Suprapubic skin (tissue), 4 donors: ENCODE measurements at places on chromosomes 11 and 22.

DNA sequence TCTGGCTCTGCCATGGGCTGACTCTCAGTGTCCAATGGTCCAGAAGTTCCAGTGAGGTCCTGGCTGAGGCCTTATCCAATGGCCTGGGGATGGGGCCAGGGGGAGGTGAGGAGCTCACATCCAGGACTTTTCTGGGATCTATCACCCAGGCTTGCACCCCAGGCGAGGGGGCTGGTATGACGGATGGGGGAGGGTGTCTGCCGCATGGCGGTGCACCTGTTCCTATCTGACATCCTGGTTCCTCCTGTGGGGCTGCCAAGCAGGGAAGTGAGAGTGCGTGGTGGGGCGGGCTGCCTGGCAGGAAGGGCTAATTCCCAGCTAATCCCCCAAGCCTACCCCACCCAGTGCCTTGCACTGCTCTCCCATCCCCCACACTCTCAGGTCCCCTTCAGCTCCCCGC, 102.1 kb downstream of the NECTIN1 start:
- DNase-seq: no peak

- no peak for DNase-seq
Observed at GRCh38 chr11:60265373-60266214, 14.9 kb upstream of the MS4A4A start.

DNA sequence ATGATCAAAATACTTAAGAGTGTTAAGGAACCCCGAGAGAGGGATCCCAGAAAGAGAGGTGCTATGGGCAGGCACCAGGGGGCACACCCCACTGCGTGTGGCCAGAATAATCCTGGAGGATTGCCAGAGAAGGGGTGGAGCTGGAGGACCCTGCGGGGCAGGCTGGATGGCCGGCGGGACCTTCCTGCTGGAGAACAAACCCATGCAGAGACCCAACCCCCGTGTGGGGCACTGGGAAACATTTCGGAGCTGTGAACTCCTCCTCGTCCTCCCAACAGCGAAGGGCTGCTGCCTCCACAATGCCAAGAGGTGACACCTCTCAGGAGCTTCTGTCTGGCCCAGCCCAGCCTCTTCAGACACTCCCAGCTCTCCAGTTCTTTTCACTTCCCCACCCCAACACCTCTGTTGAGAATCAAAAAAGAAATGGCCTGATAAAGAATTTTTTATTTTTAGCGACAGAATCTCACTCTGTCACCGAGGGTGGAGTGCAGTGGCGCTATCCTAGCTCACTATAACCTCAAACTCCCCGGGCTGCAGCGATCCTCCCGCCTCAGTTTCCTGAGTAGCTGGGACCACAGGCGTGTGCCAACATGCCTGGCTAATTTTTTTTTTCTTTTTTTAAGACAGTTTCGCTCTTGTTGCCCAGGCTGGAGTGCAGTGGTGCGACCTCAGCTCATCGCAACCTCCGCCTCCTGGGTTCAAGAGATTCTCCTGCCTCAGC, 25.6 kb downstream of the RHOD start:
- DNase-seq: no peak

- no peak for DNase-seq
Observed at GRCh38 chr11:95451682-95452081, 220.7 kb upstream of the SESN3 start.

DNA sequence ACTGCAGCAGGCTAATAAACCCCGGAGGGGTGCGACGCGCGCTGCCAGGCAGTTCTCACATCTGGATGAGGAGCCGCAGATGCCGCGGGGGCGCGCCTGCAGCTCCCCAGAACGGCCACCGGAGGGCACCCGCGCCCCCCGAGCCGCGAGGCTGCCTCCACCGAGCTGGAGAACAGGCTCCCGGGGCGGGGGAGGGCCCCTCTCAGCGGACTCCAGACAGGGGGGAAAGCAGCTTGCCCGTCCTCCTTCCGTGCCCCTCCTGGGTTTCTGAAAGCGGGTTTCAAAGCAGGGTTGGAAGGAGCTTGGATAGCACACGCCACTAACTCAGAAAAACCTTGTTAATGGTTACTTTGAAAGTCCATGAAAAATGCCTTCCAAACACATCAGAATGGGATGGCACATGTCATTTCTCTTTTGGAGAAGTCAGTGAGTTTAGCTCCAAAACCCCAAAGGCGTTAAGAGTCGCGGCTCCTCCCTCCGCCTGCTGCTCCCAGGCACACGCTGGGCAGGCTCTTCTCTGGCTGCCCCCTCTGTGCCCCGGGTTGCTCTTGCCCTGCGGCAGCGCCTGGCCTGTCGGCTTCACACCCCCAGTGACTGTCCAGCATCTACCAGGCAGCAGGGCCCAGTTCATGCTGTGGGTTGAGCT, 317.8 kb downstream of the NTM start:
- DNase-seq: no peak

DNA sequence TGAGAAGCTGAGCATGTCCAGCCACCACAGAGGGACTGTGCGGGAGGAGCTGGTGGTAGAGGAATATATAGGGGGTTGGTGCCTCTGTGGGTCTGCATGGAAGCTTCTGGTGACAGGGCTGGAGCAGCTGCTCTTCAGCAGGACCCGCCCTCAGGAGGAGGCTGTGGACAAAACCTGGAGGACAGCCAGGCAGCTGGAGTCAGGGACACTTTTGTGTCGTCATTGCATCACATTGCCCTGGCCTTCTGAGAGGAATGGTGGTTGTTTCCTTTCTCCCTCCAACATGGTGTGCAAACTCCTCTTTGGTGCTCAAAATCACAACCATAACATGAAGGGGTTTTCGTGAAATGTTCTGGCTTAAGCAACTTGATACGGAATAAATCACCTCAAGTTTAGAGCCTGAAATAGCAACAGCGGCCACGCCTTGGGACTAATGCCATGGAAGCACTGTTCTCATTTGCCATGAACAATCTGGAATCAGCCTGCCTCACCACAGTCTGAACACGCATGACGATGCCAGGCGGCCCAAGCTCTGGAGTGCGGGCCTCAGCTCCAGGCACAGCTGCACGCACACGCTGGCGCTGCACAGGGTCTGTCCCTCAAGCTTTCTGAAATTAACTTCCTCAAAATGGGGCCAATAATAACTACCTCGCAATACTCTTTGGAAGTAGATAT, 17.1 kb upstream of the CSRP3 start:
- DNase-seq: no peak

DNA sequence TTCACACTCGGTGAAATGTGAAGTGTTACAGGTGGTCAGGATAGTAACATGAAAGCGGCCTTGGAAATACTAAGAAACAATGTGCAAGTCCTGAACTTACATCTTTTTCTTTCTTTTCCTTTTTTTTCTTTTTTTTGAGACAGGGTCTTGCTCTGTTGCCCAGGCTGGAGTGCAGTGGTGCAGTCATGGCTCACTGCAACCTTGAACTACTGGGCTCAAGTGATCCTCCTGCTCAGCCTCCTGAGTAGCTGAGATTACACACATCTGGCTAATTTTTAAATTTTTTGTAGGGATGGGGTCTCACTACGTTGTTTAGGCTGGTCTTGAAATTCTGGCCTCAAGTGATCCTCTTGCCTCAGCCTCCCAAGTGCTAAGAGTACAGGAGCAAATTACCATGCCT, 252.6 kb downstream of the SWAP70 start:
- no peak for DNase-seq

DNA sequence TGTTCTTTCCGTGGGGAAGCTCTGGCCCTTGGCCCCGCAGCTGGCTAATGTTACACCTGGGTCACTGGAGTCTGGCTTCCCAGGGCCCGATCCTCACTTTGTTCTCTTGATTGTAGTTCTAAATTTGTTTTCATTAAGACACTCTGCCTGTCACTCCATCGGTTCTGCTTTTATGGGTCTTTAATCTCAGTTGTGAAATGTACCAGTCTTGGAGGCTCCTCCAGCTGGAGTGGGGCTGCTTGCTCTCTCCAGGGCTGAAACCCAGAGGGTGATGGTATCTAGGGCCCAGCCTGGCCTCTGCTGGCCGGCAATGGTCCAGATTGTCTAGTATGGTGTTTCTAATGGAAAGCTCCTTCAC, 352.9 kb downstream of the TENM4 start:
- DNase-seq: no peak

DNA sequence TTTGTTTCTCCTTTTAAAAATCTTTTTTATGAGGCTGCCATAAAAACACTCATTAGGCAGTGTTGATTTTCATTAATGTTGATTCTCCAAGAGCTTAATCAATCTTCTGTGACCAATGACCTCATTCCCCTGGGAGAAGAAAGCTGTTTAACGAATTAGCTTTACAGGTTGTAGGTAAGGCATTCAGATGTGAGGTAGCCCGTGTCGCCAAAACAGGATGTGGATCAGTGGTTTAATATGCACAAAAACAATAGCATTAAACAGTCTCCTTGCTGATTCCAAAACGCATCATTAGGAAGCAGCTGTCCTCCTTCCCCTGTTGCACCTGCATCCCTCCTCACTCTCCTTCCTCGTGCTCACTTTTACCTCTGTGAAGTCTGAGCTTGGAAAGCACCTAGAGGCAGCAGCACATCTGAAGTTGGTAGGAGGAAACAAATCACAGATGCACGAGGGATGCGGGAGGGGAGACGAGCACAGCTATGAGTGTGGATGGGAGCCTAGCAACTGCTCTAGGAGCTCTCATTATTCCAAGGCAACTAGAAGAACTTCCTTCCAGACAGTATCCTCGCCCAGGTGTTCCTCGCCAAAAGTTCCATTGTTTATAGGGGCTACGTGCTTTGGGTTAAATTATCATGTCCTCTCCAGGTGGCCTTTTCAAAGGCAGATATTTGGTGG, 179.4 kb upstream of the SNX19 start:
- no peak for DNase-seq

DNA sequence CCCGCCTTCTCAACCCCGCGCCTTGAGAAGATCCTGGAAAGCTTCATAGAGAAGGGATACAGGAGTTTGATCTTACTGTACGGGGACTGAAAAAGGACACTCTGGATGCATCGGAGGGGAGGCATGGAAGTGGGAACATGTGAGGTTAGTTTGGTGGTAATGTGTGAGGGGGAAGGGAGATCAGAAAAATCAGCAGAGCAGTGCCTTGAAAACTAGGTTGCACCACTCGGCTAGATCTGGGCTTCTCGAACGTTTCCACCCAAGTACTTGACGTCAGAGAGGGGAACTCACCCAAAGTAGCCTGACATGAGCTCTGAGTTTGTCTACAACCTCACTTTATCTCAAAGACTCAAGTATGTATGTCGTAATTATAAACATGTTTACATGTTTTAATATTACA, 14.5 kb downstream of the USP35 start:
- DNase-seq: no peak

DNA sequence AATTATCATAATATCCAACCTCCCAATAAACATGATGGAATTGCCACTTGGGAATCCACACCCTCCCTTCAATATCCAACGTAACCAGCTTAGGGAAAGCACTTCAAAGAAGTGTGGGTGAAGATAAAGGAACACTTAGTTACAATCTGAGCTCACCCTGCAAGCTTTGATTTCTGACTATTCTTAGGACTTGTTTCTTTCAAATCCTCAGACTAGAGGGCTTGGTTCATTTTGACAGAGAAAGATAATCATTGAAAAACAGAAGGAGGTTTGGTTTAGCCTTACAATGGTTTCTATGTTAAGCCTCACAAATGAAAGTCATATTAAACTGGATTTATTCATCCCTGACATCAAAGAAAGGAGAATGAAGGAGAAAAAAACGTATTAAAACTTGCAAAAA, 57.9 kb upstream of the SYT13 start:
- DNase-seq: no peak

GRCh38 chr11:78161962-78162371, 22.5 kb upstream of the ALG8 start:
- no peak for DNase-seq

DNA sequence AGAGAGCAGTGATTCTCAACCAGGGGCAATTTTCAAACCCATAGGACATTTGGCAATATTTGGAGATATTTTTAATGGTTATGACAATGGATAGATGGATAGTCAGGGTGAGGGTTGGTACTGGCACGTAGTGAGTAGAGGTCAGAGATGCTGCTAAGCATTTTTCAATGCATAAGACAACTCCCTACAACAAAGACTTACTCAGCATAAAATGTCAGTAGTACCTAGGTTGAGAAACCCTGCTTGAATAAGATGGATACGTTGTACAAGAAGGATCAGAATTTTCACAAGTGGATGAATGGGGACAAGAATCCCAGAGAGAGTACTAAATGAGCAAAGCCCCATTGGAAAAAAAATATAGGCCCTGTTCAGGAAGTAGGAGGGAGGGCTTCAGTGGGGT, 11.9 kb upstream of the LIN7C start:
- no peak for DNase-seq

GRCh38 chr22:19108807-19109197, 13.4 kb downstream of the DGCR2 start:
- DNase-seq: no peak

- no peak for DNase-seq
Observed at GRCh38 chr11:127223026-127223425, 222.5 kb upstream of the KIRREL3 start.

- DNase-seq: no peak
Observed at GRCh38 chr11:34893416-34893815, 22.8 kb downstream of the APIP start.

DNA sequence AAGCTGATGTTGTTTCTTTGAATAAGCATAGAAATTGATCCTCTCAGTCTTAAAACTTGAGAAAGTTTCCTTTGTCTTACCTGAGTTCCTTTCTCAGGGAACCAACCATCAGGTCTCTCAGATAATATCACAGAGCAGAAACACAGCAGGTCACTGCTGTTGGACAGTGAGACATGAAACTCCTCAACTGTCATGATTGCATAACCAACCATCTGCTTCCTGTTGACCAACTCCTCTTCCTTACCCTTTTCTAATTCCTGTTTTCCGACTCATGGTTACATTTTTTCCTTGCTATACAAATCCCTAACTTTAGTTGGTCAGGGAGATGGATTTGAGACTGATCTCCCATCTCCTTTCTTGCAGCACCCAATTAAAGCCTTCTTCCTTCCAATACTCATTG, 845.3 kb downstream of the FAM181B start:
- no peak for DNase-seq

DNA sequence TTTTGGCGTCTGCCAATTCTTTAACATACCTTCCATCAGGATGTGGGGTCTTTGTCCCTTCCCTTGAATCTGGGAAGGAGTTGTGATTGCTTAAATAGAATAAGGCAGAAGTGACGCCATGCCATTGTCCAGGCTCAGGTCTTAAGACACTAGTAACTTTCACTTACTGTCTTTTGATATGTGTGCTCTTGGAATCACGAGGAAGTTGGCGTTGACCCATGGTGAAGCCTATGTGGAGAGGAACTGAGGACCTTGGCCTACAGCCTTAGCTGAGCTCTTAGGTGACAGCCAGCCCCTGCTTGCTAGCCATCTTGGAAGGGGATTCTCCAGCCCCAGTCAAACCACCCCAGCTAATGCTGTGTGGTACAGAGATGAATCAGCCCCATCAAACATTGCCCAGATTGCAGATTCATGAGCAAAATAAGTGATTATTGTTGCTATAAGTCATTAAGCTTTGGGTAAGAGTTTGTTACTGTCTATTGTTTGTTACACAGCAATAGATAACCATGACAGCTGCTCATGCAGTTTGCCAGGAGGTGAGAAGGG, 17.6 kb upstream of the CLPB start:
- DNase-seq: no peak
